ENCODE measurements at places on chromosomes 4 and X.

GRCh38 chr4:98110214-98110613, 33.1 kb downstream of the STPG2 start:
- no peak for DNase-seq

DNA sequence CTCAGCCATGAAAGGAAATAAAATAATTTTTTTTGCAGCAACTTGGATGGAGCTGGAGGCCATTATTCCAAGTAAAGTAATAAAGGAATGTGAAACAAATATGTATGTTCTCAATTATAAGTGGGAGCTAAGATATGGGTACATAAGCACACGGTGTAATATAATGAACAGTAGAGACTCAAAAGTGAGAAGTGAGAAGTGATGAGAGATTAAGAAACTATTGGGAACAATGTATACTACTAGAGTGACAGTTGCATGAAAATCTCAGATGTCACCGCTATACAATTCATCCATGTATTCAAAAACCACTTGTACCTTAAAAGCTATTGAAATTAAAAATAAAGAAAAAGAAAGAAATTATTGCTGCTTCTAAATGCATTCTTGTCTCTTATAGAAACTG, 182.9 kb upstream of the TACR3 start:
- DNase-seq, result no peak

DNA sequence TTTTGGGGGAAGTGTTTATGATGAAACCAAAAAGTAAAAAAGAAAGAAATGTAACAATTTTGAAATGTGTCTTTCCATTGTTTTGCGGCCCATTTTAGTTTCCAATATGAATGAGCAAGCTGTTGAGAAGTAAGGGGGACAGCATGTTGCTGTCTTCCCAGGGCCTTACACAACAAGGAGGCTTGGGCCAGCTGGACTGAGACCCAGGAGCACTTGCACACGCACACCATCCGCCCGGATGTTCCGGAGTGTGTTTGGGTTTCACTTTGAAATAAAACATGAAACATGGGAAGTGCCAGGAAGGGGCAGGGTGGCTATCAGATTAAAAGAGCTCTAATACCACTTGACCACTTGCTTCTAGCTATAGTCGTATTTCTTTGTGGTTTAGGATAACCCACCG, 144.4 kb downstream of the NHS start:
- no peak for DNase-seq

DNA sequence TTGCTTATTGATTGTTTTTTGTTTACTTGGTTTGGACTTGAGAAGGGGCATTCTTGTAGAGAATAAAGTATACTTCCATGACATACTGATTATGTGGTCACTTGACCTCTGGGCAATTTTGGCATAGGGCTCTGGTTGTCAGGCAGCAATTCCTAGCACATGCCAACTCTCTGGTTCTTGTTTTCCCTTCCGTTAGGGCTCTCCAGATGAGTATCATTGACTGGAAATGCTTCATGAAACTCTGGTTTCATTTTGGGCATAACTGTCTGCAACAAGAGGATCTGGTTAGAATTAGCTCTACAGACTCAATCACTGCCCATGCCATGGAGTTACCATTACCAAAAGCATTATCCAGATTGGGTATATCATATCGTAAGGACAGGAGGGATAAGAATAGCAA, 1057.9 kb downstream of the FAT4 start:
- no peak for DNase-seq

DNA sequence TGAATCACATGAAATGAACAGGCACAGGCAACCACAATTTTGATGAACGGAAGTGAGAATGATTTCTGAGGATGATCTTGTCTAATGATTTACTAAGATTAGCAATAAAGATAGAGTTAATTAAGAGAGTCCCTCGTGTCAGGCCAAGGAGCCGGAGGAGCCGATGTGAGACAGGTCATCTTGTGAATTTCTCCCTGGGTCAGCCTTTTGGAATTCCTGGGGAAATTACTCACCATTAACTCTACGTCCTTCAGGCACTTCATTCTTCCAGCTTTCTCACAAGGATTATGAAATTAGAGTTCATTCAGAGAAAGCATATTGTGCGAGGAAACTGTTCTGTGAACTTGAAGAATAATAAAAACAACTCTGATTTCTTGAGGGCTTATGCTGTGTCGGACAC, 86.7 kb downstream of the PSAPL1 start:
- no peak for DNase-seq

DNA sequence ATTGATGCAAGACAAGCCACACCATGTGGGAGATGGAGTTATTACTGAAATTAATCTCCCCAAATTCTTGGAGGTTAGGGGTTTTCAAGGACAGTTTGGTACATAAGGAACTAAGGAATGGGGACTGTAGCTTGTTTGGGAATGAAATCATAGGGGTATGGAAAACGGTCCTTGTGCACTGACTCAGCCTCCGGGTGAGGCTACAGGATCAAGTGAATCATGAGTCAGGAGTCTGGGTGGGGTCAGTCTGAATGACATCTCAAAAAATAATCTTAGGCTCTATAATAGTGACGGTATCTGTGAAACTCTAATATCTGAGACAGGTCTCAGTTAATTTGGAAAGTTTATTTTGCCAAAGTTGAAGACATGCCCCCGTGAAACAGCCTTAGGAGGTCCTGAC, 128.5 kb upstream of the CYSLTR1 start:
- DNase-seq, result no peak

DNA sequence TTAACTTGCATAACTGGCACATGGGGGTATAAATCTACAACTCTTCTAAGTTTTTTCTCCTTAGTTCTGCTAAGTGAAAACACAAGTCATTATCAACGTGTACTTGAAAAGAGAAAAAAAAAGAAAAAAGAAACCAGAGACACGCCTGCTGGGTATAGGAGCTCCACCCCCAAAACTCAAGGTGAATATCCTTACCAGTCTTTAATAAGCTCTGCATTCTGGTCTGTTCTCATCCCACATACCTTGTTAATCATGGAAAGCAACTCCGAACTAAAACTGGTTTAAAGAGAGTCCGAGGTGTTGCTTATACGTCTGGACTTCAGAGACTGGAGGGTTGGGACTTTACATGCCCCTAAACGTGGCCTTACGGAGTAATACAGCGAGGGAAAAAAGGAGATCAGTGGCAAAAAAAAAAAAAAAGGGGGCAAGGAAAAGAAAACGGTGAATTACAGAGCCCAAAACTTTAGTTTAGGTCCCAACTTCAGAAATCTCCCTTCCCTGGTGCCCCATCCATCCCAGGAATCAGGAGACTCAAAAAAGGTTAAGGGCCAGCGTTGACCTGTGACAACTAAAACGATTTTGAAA, 1.0 kb downstream of the PGRMC2 start:
- no peak for DNase-seq

GRCh38 chr4:140497747-140498636, at the start of gene MGAT4D:
Gene MGAT4D (minus strand): TSS chr4:140498293. CDS start chr4:140498222, 71 bp downstream.
- no peak for DNase-seq

GRCh38 chr4:113292371-113293042, 243.1 kb downstream of the ANK2 start:
- no peak for DNase-seq

DNA sequence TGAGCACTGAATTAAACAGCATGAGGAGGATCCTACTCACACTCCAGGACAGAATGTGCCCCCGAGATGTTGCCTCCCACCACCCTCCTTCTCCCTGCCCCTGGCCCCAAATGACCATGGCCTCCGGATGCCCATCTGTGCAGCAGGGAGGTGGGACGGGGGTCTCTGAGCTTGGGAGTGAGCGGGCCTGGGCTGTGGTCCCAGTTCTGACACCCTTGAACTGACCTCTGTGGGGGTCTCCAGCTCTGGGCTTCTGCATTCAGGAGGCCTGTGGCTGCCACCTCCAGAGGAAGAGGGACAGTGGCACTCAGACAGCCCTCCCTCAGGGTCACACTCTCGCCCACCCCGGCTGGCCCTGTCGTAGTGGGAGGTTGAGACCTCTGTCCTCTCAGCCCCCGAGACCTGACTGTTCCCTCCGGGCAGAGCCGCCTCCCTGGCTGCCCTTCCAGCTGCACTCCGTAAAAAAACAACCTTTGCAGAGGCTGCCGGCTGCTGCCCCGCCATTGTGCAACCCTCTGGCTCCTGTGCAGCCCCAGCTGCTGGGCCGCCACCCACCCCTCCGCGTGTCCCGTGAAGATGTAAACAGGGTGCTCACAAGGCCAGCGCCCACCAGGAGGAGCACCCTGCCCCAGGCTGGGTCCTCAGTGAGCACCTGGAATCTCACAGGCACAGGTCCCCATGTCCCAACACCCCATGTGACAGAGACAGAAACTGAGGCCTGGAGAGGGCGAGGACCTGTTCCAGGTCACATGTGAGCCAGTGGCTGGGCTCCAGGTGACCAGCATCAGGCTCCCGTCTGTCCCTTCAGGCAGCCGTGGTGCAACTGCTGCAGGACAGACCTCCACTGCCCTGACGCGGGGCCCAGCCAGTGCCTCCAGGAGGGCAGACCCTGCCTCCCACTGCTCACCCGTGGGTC, 39.6 kb downstream of the HTRA3 start:
- DNase-seq, result no peak

GRCh38 chr4:53199356-53199755, 166.5 kb downstream of the SCFD2 start:
- DNase-seq, result no peak

DNA sequence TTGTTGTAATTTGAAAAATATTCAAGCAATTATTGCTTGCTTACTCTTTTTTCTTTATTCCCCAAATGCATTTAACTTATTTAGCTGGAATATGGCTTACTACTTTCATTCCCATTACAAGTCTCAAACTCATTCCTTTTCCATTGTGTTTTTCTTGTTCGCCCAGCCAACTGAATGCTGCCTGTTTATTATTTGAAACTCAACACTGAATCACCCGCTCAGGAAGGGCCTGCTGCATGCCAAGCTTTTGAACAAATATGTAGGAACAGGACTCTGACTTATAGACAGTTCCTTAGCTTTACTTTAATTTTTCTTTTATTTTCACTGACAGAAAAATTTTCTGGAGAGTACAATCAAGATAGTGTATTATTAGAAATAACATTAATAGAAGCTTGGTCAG, 12.9 kb downstream of the PCDH18 start:
- no peak for DNase-seq

GRCh38 chrX:19855700-19856381, 31.6 kb downstream of the SH3KBP1 start:
- no peak for DNase-seq

GRCh38 chrX:77398330-77398954, 48.7 kb upstream of the FGF16 start:
- no peak for DNase-seq

GRCh38 chr4:146032234-146032860, 93.7 kb upstream of the ZNF827 start:
- no peak for DNase-seq

- DNase-seq, result no peak
Measured at GRCh38 chr4:169367826-169368225, 97.1 kb upstream of the SH3RF1 start.

DNA sequence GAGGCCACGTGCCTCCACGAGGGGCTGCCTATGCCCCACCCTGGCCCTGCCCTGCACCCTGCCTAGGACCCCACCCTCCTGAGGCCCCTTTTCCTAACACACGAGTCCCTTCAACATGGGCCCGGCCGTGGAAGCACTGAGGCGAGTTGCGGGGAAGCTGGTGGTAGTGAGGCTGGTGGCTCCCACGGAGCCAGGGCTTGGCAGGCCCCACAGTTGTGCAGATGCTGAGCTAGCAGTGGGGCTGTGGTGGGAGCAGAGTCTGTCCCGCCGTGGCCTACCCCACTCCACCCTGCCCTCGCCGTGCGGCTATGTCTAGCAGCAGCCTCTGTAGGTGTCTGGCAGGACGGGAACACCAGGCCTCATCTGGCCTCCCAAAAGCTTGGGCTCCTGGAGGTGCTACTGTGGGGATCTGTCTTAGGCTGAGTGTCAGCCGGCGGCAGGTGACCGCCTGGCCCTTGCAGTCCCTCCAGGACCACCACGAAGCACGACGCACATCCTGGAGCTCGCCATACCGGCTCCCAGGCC, 18.8 kb downstream of the TACC3 start:
- DNase-seq, result no peak

- DNase-seq, result no peak
Measured at GRCh38 chr4:56906489-56907393, 959 bp upstream of the REST start.

DNA sequence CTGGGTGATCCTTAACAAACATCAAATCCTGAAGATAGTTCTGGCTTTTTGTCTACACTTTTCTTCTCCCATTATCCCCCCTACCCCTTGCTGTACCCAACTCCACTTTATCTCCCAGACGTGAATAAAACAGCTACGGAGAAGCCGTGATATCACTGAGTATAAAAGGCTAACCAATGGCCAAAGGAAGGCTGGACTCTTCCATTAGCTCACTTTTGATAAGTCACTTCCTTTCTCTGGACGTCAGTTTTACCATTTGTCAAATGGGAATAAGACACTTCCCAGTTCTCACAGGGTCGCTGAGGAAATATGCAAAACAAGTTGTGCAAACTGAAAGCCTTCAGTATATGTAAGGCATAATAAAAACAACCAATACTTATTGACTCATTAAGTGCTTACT, 38.6 kb upstream of the EDA2R start:
- no peak for DNase-seq

- no peak for DNase-seq
Measured at GRCh38 chrX:68049466-68049865, 383.8 kb downstream of the OPHN1 start.

- DNase-seq, result no peak
Measured at GRCh38 chr4:7781993-7782392, 157.7 kb downstream of the AFAP1 start.

DNA sequence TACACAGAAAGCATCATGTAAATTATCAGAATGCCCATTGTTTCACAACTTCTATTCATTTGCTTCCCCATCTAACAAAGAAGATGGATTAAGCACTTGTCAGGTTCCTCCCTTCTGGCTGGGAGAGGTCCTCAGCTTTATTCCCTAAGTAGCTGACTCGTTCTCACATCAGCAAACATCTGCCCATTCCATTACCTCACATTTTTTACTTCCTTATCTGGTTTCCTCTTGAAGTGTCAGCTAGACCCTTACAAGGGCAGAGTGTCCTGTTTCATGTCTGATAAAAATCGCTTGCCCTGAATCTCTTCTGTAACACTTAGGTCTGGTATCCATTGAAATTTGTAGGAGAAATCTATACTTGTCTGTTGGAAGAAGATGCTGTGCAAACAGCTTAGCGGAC, 34.7 kb downstream of the TMPRSS11A start:
- DNase-seq, result no peak

GRCh38 chr4:170374770-170375169, 285.0 kb upstream of the AADAT start:
- no peak for DNase-seq

DNA sequence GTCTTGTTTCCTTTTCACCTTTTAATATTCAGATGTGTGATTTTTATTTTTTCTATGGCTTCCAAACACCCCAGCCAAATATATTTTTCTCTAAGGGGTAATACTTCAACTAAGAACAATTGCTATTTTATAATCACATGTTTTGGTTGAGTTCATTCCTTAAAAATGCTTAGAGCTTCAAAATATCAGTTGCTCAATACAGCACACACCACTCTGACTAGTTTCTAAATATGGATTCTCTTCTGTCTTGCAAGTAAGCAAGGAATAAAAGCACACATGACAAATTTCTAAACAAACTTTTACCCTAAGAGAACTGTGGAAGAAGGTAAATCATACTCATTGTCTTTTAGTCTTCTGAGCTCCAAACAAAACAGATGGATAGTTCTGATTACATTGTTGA, 27.2 kb downstream of the ANTXR2 start:
- no peak for DNase-seq
